ENCODE measurements at places on chromosomes 1 and 21.
A peak's percentile ranks its signal among the peaks of the same experiment; 100 is the strongest.

- DNase-seq = no peak
Measured at GRCh38 chr1:80917826-80918225, 882.9 kb upstream of the ADGRL2 start.

DNA sequence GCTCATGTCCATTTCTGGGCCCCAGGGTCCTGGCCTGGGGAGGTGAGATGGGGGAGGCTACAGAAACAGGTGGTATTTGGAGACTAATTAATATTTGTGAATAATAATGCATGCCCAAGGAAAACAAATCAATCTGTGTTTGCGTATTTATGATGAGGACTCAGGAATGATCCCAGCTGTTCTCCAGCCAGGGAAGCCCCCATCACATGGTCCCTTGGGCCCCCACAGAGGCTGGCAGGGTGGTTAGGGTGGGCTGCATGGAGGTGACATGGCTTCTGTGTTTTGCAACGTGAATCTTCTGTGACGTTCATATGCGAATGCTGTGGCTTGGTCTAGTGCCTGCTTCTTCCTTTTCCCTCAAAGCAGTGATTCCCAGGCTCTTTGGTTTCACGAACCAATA lies 10.5 kb downstream of the PTPRF start:
- DNase-seq = no peak

DNA sequence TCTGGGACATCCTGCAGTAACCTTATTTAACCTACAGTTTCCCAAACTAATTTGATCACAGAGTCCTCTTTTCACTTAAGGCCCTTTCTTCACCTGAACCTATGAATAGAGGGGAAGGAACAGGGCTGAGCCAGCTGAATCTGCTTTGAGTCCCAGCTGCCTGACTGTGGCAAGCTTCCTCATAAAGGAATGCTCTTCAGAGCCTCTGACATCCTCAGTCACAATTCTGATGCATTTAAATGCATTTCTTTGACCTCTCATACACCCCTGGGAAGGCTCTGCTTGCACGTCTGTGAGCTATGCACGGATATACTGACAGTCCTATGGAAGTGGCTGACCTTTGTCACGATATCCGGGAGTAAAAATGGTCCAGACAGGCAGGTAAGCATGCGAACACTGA lies 673.1 kb downstream of the SMYD3 start:
- DNase-seq = no peak

- no peak for DNase-seq
Measured at GRCh38 chr1:55560266-55560665, 345.1 kb upstream of the USP24 start.

DNA sequence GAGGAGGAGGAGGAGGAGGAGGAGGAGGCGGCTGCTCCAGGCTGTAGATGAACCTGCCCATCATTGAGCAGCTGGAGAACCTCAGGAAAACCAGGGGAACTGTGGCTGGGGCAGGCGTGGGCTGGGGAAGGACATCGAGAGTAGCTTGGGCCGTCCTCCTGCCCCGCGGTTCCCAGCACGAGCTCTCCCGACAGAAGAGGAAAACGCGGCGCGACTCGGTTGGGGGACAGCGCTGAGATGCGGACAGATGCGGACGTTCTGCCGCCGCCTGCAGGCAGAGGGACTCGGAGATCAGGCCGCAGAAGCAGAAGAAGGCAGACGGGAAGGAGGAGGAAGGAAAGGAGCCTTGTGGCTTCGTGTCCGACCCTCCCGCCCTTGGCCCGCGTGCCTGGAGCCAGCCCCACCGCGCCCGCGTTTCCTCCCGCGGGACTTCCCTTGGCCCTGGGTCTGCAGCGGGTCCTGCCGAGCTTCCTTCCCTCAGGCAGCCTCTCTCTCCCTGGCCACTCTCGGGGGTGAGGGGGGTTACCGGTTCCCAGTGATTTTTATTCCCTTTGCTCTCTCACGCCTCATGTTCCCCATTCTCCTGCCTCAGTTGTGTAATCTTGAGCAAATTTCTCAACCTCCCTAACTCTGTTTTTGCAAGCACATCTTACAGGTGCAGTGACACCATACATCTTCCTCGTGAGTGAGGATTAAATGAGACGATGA lies 1.7 kb upstream of the TNFRSF9 start:
- no peak for DNase-seq

- DNase-seq = no peak
Measured at GRCh38 chr1:234977875-234978396, 150.7 kb downstream of the TOMM20 start.

GRCh38 chr1:235644693-235645305 lies 4.8 kb downstream of the GNG4 start:
- no peak for DNase-seq

DNA sequence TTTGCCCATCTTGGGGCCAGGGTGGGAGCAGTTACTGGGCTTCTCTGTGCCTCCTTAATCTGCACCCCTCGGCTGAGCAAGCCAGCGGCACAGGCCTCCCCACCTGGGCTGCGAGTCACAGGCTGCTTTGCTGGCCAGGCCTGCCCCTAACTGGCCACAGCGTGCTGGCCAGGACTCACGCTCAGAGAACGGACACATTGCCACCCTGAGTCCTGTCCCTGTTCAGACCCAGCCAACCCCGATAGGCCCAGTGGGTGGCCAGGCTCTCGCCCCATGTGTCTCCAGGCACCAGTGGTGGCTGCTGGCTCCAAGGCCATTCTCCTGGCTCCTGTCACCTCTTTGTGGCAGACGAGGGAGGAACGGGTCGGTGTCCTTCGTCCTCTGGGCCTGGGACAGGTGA lies 61.3 kb downstream of the MORN1 start:
- DNase-seq = no peak

DNA sequence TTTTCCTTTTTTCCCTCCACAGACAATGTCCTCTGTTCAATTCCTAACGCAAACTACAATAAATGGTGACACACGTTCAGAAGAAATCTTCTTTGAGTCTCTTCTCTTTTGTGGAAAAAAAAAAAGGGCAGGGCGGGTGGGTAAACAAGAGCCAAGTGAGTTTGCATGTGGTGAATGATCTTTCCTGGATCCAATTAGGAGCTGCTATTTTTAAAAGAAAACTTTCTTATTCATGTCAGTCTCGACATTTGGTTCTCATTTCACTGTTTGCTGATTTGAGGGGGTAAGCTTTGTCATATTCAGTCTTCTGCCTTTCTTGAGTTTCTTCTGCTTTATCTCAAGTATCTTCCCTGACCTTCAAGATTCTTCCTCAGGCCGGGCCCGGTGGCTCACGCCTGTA lies 29.2 kb upstream of the KIF1B start:
- DNase-seq = no peak

GRCh38 chr1:15712168-15712567 lies 23.9 kb upstream of the SLC25A34 start:
- DNase-seq = no peak

- DNase-seq = no peak
Measured at GRCh38 chr1:20476265-20477038, 9.6 kb downstream of the CAMK2N1 start.

GRCh38 chr1:59220356-59220755 lies 76.5 kb upstream of the FGGY start:
- no peak for DNase-seq

GRCh38 chr21:33811167-33812010 lies 104.2 kb downstream of the ATP5PO start:
- DNase-seq = no peak

GRCh38 chr1:84247425-84248220 lies 53.9 kb upstream of the SAMD13 start:
- DNase-seq = no peak

- no peak for DNase-seq
Measured at GRCh38 chr1:75529488-75529887, 81.4 kb downstream of the SLC44A5 start.

GRCh38 chr1:206744683-206745082 lies 25.9 kb upstream of the IL19 start:
- no peak for DNase-seq

GRCh38 chr21:43571976-43572375 lies 87.3 kb downstream of the HSF2BP start:
- DNase-seq = no peak

DNA sequence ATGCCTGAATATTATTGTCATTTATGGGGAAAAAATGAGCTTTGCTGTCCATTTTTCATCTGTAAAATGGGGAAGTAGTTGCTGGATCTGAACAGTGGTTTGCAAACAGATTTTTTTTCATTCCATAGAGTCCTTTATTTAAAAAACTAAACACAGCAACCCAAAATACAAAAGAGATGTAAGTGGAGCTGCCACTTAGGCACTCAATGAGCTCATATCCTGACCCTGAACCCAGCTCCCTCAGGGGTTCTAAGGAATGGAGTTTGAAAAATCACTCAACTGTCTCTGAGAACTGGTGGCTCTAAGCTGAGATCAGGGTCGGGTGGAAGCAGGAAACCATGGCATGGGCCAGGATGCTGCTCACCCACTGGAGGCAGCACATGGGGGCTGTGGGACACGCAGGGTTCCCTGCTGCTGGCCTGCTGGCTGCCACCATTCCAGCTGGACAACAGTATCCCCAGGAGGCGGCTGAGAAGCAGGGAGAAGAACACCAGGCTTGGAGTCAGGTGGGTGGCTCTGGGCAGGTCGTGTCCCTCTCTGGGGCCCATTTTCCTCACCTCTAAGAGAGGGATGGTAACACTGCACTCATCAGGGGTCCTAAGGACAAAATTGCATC lies 9.6 kb upstream of the ECE1 start:
- no peak for DNase-seq

DNA sequence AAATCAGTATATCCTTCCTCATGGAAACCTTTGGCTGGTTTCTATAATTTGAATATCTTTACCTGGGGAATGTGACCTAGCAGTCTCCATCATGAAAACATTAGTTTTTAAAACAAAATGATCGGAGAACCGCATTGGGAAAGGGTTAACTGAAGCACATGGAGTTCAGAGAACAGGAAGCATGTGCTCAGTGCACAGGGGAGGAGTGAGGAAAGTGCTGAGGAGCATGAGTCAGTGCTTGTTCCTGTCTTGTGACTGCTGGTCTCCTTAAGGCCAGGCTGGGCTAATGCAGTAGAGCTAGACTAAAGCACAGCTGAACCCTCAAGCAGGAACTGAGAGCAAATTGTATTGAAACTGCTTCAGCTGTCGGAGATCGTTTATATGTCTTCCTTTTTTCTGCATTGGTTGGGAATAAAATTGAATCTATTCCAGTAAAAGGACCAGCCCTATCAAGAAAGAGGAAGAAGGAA lies 5.8 kb downstream of the IFI16 start:
- peak; percentile 42 for DNase-seq

DNA sequence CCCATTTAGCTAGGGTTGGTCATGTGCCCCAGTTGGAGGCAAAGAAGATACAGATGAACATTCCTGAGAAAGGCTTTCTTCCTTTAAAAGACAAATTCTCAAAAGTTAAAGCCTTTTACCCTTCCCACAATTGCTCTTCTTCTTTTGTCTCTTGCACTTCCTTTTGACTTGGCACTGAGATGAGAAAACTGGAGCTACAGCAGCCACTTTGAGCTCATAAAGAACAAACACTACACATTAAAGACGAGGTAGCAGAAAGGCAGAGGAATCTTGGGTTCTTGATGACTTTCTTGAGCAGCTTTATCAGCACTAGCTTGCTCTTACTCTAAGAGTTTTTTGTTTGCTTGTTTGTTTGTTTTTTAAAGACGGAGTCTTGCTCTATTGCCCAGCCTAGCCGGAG lies 92.2 kb downstream of the DAB1 start:
- DNase-seq = no peak

- no peak for DNase-seq
Measured at GRCh38 chr1:118116401-118116800, 68.6 kb downstream of the SPAG17 start.

DNA sequence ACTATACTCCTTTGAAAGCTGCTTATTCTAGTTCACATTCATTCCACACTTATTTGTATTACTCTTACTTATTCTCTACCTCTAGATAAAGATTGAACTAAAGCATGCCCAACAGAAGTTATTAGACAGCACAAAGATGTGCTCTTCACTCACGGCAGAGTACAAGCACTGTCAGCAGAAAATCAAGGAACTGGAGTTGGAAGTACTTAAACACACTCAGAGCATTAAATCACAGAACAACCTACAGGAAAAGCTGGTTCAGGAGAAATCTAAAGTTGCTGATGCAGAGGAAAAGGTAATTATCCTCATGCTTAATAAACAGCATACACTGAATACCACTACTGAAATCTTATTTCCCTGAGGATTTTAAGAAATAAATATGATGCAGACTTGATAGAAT lies 81.3 kb upstream of the PPIH start:
- DNase-seq = no peak

DNA sequence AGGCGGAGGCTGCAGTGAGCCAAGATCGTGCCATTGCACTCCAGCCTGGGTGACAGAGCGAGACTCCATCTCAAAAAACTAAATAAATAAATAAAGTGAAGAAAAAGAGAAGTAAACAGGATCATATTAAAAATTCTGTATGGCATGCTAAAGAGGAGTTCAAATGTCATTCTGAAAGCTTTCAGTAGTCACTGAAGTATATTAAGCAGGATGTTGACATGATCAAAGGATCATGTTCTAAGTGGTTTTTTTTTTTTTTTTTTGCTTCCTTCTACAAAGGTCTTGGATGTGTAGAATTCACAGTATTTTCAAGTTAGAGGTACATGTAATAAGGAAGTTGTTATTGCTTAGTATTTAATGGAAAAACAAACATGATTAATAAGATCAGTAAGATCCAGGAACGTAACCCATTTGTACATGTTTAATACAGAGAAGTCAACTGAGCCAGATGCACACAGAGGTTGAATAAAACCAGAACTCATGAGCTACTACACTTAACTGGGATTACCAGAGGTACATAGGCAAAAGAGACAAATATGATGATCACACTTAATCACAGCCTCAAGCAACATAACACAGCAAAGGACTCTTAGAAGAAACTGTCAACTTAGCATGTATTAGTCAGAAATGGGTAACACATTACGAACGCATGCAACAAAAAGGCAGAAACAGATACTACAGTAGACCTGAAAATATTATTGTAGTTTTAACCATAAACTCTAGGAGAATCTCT lies 12.2 kb downstream of the CDC42BPA start:
- no peak for DNase-seq

DNA sequence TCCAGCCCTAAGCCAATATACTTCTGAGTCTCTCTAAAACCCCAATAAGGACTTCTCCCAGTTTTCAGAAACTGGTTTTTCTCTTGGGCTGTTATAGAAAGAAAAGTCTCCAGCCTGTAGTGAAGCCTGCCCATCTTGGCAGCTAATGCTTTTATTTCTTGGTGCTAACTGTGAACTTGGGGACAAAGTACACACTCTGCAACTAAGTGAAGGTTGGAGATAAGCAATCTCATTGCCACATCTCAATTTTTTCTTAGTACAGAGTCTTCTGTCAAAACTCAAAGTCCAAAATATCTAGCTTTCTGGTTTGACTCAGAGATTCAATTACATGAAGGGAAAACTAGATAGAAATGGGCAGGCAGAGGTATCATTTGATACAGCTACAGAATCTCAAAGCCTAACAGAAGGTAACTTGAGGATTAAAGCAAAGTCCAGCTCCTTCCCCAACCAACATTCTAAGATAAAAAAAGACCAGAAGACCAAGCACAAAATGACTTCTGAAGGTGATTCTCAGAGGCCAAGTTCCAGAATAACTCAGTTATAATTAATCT lies 14.0 kb downstream of the AK2 start:
- no peak for DNase-seq

DNA sequence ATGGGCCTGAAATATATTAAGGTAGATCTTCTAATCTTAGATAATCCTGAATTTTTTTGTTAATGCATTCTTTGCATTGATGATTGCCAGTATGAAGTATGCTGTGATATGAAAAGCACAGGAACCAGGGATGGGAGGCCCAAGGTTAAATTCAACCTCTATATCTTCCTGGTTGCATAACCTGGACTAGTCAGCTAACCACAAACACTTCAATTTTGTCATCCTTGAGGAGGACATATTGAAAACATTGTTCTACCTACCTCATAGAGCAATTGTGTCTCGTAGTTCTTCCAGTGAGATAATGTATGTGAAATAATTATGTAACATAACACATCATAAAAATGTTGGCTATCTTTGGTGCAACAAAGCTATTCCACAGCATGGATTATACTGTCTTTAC lies 25.6 kb downstream of the PDC start:
- no peak for DNase-seq

Data from activated CD4-positive, CD25-positive, alpha-beta regulatory T cell treated with anti-CD3 and anti-CD28 coated beads, Interleukin-2, amount 50 U/mL, for 16 hours (primary cell).